DND-41 (cell line): ENCODE measurements at places on chromosomes 1 and 21.

DNA sequence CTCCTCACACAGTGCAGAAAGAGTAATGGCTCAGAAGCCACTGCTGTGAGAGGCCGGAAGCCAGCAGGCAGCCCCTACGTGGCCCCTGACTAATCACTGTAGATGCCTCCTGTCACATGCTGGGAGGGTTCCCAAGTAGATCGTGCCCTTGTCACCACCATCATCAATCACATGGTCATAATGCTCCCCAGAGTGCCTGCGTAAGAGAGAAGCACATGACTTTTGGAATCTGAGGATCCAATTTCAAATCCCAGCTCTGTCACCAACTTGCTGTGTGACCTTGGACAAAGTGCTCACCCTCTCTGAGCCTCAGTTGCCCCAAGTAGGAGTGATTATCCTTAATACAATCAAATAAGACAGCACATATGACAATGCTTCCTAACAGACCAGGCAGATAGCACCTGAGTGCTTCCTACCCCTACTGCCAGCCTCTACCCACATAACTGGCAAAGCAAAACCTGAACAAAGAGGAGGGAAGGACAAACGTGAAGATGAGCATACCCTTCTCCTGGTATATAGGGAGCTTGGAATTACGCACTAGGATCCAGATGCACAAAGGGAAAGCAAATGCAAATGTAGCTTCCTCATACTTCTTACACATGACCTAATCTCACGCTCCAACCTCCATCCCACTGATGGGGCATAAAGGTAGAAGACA, 65.7 kb downstream of the SDC3 start:
- DNase-seq = no peak
- no peak overlapping the region for H3K27ac ChIP-seq
- H3K27me3 ChIP-seq = peaks cover 19% of the 10 kb centered on the region
- no peaks in the 10 kb centered on the region for H3K36me3 ChIP-seq

- H3K36me3 ChIP-seq = no peaks in the 10 kb centered on the region
- no peak for DNase-seq
- no peaks in the 10 kb centered on the region for H3K4me1 ChIP-seq
- H3K27me3 ChIP-seq = peaks cover 14% of the 10 kb centered on the region
- no peak overlapping the region for H3K27ac ChIP-seq
- no peak overlapping the region for H3K4me3 ChIP-seq
These were observed 22.9 kb upstream of the LAMC1 start for GRCh38 chr1:183000167-183000962.

- H3K4me3 ChIP-seq = no peak overlapping the region
- no peaks in the 10 kb centered on the region for H3K4me1 ChIP-seq
- H3K36me3 ChIP-seq = peaks cover 88% of the 10 kb centered on the region
- DNase-seq = no peak
- no peak overlapping the region for H3K27ac ChIP-seq
These were observed 9.5 kb downstream of the SCCPDH start for GRCh38 chr1:246733704-246734103.

DNA sequence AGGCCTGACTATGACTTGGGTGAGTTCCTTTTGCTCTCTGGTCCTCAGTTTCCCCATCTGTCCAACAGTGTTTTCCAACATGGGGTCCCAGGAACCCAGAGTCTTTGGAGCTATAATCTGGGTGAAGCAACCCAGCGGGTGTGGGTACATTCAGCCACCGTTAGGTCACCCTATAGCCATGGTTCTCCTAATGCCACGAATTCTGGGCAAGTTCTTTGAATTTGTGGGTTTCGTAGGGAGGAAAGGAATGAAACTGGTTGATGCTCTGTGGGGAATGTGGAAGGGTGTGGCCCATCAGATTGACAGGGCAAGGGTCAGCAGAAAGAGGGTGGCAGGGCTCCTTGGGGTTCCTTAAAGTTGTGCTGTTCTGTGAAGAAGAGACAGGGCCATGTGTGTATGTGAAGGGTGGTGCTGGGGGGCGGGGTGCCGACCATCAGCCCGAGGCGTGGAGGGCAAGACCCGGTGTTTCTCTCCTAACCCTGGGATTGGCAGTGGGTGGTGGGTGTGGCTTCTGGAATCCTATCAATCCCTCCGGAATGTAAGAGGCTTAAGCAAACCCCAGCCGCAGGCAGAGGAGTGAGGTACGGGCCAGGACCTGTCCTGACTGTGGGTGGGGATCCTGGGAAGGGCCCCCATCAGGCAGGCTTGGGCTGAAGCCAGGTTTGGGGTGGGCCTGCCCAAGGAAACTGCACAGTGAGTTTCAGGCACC, 35.5 kb upstream of the ZNF362 start:
- H3K27me3 ChIP-seq = no peaks in the 10 kb centered on the region
- no peak for DNase-seq
- H3K4me1 ChIP-seq = no peaks in the 10 kb centered on the region
- H3K4me3 ChIP-seq = no peak overlapping the region
